ENCODE measurements at places on chromosomes 5 and 9.

DNA sequence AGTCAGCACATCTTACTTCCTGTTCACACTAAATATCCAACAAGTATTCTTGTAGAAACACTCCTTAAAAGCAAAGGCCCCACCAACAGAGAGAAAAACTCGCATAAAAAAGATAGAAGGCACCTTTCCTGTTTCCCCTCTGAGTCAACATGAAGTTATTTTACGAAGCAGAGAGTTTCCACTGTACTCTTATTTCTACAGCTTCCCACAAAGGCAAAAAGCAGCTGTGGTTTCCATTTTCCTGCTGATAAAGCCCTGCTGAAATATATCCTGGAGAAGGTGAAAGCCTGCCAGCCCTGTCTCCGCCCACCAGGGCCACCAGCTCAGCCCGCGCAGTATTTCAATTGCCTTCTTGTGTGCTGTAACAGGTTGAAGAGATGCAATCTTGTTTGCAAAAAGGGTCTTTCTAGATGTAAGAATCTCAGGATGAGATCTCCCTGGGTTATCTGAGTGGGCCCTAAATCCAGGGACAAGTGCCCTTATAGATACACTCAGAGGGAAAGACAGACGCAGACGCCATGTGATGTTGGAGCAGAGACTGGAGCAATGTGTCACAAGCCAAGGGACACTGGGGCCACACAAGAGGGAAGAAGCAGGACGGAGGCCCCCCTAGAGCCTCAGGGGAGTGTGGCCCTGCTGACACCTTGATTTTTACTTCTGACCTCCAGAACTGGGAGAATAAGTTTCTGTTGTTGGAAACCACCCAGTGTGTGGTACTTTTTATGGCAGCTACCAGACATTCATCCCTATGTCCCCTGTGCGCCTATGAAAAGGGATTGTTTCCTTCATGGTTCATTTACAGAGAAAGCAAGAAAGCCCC lies 19.9 kb downstream of the SEMA4D start:
- no peak for DNase-seq

DNA sequence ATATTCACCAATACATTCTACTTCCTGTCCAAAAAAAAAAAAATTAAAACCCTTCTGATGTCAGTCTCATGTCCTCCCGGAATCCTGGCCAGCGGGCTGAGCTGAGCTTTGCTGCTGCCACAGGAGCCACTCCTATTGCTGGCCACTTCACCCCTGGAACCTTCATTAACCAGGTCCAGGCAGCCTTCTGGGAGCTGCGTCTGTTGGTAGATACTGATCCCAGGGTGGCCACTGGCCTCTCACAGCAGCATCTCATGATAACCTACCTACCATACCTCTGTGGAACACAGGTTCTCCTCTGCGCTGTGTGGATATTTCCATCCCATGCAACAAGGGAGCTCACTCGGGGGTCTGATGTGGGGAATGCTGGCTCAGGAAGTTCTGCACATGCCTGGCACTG lies 21.0 kb upstream of the NPM1 start:
- no peak for DNase-seq

- DNase-seq = peak; percentile 87
Observed at GRCh38 chr9:114364134-114365041, 23.4 kb downstream of the AKNA start.

GRCh38 chr9:20606652-20607051 lies 15.6 kb downstream of the MLLT3 start:
- DNase-seq = no peak

DNA sequence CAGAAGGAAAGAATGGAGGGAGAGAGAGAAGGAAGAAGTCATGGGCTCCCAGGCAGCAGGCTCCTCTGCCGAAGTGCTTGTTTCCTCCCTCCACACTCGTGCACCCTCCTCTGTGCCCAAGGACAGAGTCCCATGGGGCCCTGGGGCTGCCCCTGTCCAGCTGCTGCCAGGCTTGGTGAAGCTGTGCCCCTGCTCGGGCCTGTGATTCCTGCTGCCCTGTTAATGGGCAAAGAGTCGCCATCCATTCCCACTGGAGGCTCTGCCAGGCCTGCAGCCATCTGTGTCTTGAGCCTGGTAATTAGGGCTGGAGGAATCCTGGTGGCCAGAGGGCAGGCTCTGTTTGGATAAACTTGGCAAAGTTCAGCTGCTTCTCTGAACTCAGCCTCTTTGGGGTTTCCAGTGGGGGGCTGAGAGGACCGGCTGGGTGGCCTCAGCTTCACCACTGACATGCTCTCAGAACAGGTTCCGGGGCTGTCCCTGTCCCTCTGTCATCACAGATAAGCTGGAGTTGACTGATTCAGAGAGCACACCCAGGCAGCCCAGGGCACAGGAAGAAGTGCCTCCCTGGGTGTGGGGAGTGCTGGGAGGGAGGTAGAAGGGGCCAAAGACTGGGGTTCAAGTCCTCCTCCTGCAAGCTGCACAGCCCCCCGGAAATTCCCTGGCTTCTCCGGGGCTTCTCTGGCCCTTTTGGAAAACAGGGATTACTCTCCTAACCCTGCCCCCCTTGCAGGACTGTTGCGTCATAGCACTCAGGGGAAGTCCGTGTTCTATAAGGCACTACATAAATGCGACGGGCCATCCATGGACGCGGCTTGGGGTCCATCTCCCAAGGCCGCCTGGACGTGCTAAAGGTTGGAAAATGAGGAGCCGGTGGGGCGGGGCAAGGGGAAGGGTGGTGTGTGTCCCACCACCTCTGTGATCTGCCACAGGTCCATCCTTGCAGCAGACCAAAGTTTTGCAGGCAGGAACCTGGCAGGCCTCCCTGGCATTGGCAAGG lies 154.8 kb downstream of the PAX5 start:
- DNase-seq = no peak

DNA sequence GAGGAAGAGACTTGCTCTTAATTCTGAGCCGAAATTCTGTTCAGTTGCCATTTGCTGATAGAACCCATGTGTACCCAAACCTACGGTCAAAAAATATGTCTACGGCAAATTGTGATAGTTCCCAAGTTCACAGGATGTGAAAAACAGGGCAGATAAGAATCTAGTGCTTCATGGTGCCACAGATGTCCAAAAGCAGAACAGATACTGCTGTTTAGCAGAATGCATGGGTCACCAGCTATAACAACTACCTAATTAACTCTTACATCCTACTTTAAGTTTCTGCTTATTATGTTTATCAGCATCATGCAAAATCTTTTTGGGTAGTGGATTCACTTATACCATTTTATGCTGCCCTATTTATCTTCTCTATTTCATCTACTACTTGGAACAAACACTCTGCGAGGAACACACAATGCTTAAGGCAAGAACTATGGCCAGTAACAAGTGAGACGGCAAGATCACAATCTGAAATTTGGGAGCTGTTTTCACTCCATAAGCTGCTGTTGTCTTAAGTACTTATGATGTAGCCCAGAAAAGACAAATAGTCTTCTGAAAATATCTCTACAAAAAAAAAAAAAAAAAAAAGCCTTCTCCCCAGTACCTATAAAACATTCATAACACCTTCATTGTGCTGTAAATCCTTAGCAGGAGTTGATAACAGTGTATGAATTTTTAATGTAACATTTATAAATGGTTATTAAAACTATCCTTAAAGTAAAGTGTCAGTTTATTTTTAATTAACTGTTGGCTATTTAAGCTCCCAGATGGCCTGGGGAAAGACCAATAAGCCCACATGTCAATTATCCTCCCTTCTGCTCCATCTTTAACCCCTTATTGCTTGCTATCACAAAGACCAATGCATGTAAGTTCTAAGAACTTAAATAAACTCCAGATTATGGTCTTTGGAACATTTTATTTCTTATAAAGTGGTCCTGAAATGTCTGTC lies 232.3 kb downstream of the TLR4 start:
- no peak for DNase-seq

GRCh38 chr9:98568909-98569469 lies 139.7 kb downstream of the GABBR2 start:
- DNase-seq = no peak

DNA sequence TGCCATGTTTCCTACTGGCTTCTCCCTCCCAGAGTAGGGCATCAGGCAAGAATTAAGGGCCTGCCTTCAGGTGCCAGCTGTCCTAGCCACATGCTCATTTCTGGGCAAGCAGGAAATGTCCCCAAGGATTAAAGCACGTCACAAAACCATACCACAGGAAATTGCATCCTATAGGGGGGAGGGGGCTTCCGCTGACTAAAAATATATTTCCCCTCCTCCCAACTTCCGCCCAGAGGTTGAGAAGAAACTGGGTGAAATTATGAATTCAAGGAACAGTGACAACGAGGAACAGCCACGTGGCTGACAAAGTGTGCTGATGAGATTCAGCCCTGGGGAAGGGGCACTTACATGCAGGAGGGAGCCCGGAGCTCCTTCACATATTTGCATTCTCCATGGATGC lies 4.1 kb downstream of the HBEGF start:
- DNase-seq = no peak

DNA sequence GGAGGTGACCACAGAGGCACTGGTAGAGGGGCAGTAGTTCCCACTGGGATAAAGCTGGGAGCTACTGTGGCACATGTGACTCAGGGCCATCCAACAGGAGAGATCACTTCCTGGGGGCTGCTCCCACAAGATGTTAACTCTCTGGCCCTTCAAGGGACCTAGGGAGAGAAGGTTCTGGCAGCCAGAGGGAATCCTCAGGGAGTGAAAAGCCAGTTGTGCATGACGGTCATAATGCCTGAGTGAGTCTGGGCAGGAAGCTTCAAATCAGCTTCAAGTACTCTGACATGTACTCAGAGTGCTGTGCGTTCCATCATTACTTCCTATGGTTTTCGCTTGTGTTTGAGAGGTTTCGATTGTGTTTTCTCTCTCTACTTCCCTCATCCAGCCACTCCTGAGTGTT lies 388.5 kb downstream of the GABRG2 start:
- DNase-seq = no peak

DNA sequence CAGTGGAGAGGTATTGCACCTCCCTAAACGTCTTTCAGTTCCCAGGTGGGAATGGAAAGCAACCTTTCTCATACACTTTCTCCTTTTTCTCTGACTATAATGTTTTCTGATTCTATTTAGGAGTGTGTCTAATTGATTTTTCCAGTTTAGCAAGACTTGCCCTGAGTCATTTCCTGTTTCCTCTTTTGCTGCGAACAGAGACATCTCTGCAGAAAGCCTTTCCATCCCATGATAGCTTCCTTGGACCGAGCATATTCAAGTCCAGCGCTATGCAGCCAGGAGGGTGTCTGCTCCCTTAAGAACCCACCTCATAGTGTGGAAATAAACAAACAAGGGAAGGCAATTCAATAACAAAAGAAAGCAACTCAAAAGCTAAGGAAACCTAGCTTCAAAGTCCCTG lies 60.0 kb upstream of the CDH6 start:
- DNase-seq = no peak

DNA sequence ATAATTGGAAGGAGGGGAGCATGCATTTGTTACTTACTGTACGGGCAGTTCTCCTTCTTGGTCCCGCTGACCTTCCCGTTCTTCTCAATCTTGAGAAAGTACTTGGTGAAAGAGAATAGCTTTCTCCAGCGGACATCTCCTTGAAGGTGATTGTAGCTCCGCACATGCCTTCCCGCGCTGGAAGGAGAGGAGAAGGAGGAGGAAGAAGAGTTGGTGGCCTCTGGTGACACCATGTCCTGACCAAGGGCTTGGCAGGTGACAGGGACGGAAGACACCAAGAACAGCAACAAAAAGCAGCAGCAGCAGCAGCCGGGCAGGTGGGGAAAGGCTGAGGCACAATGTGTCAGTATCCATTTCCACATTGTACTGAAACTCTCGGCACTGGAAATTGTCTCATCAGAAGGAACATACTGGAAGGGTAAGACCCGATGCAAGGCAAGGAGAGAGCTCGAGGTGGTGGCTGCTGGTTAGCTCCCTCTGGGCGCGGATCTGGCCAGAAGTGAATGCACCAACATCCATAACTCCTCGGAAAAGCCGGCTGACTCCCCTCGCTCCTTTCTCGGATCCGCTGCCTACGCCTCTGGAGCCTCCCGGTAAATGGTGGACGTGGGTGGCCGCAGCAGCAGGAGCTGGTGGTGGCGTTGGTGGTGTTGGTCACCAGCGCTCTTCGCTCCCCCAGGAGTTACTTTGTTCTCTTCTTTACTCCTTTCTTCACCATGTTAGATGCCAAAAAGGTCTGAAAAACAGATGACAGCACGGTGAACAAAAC lies 715 bp downstream of the FGF10 start:
- DNase-seq = no peak

DNA sequence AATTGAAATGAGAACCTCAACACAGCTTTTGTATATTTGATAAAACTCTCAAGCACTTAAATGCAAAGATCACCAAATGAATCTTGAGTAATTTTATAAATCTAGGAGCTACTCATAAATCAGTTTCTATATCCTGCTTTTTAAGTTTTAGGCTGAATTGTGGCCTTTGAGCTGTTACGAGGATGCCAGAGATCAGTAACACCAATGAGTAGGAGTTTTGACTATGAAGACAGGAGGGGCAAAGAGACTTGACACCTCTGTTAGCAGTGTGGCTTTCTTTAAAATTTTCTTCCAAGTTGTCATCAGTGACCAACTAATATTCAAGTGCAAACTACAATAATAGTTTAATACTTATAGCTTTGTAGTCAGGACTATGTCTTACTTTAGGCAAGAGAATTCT lies 12.6 kb downstream of the PPIP5K2 start:
- no peak for DNase-seq

- DNase-seq = no peak
Observed at GRCh38 chr5:45578270-45578669, 117.9 kb downstream of the HCN1 start.

DNA sequence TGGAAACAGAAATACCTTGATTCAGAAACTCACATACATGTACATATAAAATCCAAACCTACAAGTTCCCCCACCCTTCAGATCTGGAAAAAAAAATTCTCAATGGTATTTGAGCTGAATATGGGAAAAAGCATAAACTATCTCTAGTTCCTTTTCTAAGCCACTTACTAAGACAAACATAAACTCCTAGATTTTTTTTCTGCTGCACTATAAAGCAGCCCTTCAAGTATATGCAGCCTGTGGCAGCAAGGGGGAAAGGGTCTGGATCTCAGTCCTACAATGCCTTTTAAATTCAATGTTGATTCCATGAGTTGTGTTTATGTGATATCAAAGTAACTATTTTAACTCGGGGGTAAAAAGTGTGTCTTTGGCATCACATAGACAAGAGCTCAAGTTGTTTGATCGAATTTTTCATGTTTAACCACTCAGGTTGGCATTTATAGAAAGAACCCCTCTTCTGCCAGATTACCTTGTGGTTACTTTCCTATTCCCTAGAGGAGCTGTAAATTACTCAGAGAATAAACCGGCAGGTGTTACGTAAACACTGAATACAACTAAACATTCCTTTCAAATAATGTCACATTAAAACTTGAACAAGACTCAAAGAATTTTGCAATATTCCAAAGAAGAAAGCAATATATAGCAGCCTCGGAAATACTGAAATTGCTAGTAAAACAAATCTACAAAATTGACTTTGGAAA lies 91.8 kb upstream of the FER start:
- peak; percentile 58 for DNase-seq

Data from AG09309 (cell line).